ENCODE measurements at places on chromosomes 2 and 18. TPM values are rescaled to one million over a fixed set of nuclear protein-coding genes. Genes with fewer than 3 reads are reported as not detected.

DPYSL5 gene
- total RNA-seq, result not detected

PLA2R1 gene
- total RNA-seq, result 14.4 TPM

SERPINB10 gene
- total RNA-seq, result not detected

ALK gene
- total RNA-seq, result not detected

GRP gene
- not detected for total RNA-seq

OST4 gene
- 415 TPM for total RNA-seq

HOXD13 gene
- total RNA-seq, result not detected

CACNB4 gene
- total RNA-seq, result 0.30 TPM

ARHGEF4 gene
- not detected for total RNA-seq

SLC4A5 gene
- total RNA-seq, result 0.97 TPM

LIMS4 gene
- 35.7 TPM for total RNA-seq

FOXI3 gene
- not detected for total RNA-seq

ATOH8 gene
- 12.7 TPM for total RNA-seq

EN1 gene
- total RNA-seq, result not detected

NRP2 gene
- 149 TPM for total RNA-seq

TLX2 gene
- total RNA-seq, result not detected

FAM110C gene
- not detected for total RNA-seq

RTP5 gene
- not detected for total RNA-seq

DTNA gene
- total RNA-seq, result 15.3 TPM

KDSR gene
- total RNA-seq, result 40.6 TPM

CRYGB gene
- not detected for total RNA-seq

ZAP70 gene
- not detected for total RNA-seq

TYW5 gene
- total RNA-seq, result 8.9 TPM

RBM44 gene
- 0.44 TPM for total RNA-seq

HRH4 gene
- not detected for total RNA-seq

ANKRD30B gene
- total RNA-seq, result not detected

DQX1 gene
- 0.69 TPM for total RNA-seq

TIA1 gene
- total RNA-seq, result 140 TPM

NTSR2 gene
- total RNA-seq, result not detected

MBD1 gene
- 78.6 TPM for total RNA-seq

CIB4 gene
- not detected for total RNA-seq
